ENCODE measurements at places on chromosomes 5 and 9.
A peak's percentile ranks its signal among the peaks of the same experiment; 100 is the strongest.

DNA sequence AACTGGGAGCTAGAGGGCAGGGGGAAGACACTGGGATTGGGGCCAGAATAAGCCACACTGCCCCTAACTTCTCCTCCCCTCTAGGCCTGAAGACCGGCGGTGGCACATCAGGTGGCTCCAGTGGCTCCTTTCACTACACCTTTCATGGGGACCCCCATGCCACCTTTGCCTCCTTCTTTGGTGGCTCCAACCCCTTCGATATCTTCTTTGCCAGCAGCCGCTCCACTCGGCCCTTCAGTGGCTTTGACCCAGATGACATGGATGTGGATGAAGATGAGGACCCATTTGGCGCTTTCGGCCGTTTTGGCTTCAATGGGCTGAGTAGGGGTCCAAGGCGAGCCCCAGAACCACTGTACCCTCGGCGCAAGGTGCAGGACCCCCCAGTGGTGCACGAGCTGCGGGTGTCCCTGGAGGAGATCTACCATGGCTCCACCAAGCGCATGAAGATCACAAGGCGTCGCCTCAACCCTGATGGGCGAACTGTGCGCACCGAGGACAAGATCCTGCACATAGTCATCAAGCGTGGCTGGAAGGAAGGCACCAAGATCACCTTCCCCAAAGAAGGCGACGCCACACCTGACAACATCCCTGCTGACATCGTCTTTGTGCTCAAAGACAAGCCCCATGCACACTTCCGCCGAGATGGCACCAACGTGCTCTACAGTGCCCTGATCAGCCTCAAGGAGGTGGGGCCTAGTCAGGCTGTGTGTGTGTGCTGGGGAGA lies 6.8 kb downstream of the DNAJB5 start:
- DNase-seq = no peak

DNA sequence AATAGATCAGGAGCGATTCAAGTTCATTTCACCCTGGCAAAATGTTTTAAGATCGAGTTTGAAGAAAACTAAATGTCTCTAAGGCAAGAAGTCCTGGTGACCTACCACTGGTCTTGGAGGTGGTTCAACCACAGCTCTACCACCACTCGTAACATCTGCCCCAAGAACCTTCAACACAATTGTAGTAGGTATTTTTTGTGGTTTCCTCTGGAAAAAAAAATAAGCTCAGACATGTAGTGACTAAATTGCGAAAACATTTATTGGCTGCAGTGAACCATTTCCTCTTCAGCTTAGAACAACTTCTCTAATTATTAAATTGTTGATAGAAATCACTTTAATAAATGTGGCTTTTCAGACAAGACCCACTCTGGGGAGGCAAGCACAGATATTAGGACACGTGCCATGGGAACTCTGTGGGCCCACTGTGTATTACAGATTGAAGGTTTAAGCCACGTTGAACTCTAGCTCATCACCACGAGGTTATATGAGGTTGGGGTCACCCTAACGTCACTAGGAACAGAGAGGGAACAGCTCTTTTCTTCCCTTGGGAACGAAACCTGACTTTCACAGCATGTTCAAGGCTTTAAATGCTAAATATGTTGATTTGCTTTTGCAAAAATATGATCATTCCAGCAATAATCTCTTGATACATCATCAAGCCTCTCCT lies 142.9 kb downstream of the HSD17B3 start:
- no peak for DNase-seq

GRCh38 chr5:14219800-14220512 lies 76.8 kb downstream of the TRIO start:
- no peak for DNase-seq

DNA sequence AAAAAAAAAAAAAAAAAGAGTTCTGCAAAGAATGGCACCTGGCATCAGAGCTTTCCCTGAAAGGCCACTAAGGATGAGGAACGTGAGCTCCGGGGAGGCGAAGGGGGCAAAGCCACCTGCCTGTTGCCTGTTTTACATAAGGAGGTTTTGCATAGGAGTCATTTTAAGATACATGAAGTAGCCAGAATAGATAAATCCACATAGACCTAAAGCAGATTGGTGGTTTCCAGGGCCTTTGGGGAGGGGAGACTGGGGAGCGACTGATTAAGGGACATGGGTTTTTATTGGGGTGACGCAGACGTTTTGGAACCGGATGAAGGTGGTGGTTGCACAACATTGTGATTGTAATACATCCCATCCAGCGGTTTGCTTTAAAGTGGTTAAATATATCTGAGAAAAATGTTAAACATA lies 7.1 kb downstream of the NEK6 start:
- DNase-seq = peak; percentile 47

DNA sequence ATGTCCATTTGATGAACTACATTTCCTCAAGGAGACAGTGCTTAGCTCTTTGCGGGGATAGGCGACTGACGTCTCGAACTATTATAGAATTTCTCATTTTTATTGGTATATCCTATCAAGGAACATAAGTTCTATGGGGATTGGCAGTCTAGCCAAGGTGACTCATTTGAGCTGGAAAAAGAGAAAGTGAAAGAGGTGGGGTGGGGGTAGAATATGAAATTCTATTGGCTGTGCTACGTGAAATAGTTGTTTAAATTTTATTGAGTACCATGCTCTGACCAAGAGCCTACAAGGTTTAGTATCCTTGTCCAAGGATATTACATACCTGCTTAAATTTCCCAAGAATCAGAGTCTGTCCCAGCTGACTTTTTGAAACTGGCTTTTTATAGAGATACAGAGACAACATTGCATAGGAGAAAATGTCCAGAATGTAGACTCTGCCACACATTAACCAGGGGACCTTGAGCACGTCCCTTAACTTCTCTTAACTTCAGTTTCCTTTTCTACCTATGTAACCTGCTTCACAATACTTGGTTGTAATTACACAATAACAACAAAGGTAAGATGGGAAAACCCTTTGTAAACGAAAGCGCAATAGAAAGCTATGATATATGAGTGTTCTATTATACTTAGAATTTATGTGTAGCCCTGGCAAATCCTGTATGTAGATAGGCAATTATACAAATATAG lies 226.4 kb upstream of the WWC1 start:
- no peak for DNase-seq

DNA sequence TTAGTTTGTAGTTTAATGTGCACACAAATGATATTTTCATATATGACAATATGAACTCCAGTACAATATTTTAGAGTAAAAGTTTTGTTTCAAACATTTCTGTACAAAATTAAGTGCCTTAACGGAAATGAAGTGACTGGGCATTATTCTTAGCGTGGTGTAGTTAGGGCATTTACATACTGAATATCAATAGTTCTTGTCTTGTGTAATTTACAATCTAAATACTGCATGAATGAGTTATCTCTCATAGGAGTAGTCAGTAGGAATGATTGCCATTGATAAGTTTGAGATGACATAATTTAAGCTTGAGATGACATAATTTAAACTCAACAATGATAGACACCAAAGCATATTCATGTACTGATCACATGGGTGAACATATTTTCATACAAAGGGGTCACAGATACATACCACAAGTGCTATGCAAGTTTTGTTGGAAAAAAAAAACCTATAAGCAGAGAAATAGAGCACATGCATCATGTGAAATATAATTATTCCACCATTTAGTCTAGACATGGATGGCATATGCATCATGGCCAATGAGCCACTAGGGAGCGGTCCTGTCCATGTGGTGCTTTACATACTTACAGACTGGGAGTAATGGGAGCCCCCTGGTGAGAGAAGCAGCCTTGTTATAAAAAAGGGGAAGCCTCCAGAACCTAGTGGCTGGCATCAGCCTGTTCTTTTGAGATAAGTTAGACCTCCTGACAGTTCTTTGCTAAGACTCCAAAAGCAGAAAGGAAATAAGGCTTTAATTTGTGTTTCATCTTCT lies 1523.9 kb downstream of the MAT2B start:
- no peak for DNase-seq

- DNase-seq = no peak
Measured at GRCh38 chr5:91283326-91283725, 99.8 kb downstream of the ARRDC3 start.

- no peak for DNase-seq
Measured at GRCh38 chr5:136028090-136028489, 698 bp upstream of the TGFBI start.
